Stimulated activated CD4-positive, alpha-beta T cell treated with anti-CD3 and anti-CD28 coated beads, Interleukin-1b, Interleukin-23, amount 100 ng/mL, for 24 hours (primary cell): ENCODE measurements at places on chromosomes 6 and 20.

- no peak for DNase-seq
Observed at GRCh38 chr20:61731363-61732181, 334.1 kb downstream of the TAF4 start.

DNA sequence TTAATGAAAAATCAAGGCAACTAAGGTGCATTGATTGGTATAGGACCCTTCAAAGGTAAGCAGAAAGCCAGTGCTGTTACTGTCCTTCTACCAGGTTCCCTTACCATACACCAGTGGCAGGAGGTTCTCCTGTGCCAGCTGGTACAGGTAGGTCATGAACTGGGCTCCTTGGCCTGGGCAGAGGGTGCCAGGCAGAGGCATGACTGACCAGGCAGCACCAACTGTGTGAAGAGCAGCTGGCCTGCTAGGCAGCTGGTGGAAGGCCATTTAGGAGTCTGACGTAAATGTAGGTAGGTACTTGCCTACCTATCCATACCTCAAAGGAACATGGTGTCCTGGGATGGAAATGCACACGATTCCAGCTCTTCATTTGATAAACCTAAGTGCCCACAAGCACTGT lies 23.3 kb downstream of the PCNA start:
- no peak for DNase-seq

GRCh38 chr6:41637194-41638001 lies 870 bp upstream of the MDFI start:
- no peak for DNase-seq

DNA sequence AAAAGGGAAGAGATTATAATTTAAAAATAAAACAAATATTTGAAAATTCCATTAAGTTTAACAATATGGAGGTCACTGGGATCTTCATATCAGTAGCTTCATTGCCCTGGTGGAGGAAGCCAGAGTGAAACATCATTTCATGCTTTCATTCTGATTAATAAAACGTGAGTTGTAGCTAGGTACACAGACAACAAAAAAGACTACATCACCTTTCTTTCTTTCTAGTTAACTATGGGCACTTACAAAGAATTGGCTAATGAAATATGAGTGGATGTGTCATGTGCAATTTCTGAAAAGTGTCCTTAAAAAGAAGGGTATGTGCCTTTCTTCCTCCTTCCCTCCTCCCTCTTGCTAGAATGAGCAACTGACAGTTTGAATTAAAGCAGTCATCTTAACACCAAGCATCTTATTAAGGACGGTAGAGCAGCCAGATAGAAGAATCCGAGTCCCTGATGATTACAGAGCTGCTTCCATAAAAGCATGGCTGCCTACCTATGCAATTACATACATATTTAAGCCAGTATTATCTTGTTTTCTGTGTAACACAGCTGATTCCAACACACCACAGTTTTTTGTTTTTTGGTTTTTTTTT lies 3.4 kb downstream of the SERAC1 start:
- no peak for DNase-seq

DNA sequence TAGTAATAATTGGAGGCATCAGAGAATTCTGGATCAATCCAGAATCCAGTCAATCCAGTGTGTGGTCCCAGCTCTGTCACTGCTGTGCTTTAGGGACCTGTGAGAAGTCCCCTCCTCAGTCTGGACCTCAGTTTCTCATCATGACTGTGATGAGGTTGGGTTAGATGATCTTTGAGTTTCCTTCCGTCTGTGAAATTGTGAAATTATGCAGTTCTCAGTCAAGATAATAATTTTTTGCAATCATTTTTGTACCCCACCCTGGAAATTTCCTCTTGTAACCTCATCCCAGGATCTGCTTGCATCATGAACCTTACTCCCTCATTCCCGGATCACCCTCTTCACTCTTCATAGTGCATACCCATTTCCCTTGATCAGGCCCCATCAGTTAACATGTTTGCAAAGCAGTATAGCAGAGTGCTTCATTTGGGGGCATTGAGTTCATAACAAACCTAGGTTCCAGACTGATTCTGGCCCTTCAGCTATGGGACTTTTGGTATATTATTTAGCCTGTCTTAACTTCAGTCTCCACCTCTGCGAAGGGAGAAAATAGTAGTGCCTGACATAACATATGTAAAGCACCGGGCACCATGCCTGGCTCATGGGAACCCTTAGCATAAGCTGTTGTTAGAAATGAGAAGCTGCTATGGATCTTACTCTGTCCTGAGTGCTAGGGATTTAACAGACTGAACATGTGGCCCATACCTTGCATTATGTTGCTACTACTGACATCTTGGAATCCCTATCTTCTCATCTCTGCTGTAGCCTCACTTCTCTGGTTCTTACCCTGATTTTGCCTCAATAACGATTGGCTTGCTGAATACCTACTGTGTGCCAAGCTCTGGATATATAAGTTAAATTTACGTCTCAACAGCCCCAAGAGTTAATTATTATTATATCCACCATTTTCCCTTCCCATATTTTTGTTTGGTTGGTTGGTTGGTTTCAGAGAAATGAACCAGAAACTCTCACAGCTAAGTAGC lies 1.3 kb downstream of the ZNF76 start:
- no peak for DNase-seq

DNA sequence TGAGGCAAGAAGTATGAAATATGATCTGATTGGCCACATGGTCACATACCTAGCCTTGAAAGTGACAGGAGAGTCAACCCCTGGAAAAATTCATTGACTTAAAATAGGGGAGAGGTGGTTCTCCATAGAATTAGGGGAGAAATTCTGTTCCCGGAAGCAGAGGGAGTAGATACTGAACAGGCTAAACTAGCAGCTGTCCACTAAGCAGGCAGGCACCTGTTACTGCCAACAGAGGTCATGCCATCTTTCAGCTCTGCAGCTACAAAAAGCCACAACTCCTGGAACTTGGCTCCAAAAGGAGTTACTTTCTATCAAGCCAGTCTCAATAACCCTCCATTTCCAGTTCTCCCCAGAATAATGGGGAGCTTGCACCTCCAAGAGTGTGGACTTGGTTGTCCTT lies 352.5 kb downstream of the MAFB start:
- DNase-seq = no peak
